ENCODE measurements at places on chromosomes 7 and 10.

- DNase-seq = no peak
Measured at GRCh38 chr10:98886686-98887085, 349.0 kb downstream of the HPSE2 start.

DNA sequence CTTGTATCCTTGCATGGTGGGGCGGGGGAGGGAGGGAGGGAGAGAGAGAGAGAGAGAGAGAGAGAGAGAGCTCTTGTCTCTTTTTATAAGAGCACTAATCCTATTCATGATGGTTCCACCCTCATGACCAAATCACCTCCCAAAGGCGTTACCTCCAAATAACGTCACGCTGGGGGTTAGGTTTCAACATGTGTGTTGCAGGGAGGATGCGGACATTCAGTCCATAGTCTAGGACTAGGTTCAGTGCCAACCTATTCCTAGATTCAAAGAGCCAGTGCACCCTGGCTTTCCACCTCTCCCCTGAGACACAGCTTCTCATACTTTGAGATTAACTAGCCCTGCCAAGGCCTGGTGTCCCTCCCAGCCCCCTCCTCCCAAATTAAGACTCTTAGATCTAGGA is 123.0 kb downstream of the GRK5 start:
- DNase-seq = no peak

- no peak for DNase-seq
Measured at GRCh38 chr7:55536619-55537457, 35.5 kb downstream of the VOPP1 start.

DNA sequence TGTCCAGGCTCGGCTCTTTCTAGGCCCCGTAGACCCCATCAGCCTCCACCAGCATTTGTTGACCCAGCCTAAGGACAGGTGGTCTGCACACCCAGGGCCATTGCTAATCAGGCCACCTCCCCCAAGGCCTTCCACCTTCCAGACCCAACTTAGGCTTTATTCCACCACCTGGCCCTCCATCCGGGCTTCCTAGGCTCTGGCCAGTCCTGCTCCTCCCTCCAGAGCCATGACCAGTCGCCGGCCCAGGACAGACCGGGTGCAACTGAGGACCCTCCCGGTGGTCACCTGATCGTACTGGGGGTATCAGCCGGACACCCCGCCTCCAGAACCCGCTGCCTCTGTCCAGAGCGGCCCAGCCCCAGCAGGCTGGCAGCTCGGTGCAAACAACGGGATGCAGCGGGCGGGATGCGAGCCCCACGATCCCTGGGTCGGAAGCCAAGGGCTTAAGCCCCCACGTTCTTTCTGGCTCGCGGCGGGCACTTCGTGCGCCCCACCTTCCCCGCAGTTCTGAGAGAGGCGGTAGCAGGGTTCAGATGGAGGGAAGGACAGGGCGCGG is 545 bp downstream of the NACAD start:
- no peak for DNase-seq

DNA sequence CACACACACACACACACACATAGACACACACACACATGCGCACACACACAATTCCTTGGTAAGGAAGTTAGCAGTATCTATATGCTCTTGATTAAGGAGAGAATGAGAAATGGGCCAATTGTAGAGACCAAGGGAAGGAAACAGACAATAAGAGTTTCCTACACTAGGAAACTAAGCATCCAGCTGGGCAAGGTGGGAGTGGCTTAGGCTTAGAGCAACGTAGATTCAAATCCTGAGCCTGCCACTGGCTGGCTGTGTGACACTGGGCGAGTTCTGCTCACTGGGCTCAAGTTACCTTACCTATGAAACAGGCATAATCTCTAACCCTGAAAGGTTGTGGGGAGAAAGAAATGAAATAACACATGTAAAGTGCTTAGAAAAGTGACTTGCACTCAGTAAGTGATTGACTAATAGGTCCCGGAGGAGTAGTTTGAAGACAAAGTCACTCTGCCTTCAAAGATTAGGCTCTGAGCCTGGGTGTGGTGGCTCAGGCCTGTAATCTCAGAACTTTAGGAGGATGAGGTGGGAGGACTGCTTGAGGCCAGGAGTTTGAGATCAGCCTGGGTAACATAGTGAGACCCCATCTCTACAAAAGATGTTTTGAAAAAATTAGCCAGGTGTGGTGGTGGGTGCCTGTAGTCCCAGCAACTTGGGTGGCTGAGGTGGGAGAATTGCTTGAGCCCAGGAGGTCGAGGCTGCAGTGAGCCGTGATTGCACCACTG is 701.4 kb downstream of the PARD3 start:
- no peak for DNase-seq

- no peak for DNase-seq
Measured at GRCh38 chr7:75878312-75878768, 494 bp upstream of the RHBDD2 start.

- DNase-seq = peak; percentile 28
Measured at GRCh38 chr10:128047991-128048818, 78.0 kb downstream of the MKI67 start.

DNA sequence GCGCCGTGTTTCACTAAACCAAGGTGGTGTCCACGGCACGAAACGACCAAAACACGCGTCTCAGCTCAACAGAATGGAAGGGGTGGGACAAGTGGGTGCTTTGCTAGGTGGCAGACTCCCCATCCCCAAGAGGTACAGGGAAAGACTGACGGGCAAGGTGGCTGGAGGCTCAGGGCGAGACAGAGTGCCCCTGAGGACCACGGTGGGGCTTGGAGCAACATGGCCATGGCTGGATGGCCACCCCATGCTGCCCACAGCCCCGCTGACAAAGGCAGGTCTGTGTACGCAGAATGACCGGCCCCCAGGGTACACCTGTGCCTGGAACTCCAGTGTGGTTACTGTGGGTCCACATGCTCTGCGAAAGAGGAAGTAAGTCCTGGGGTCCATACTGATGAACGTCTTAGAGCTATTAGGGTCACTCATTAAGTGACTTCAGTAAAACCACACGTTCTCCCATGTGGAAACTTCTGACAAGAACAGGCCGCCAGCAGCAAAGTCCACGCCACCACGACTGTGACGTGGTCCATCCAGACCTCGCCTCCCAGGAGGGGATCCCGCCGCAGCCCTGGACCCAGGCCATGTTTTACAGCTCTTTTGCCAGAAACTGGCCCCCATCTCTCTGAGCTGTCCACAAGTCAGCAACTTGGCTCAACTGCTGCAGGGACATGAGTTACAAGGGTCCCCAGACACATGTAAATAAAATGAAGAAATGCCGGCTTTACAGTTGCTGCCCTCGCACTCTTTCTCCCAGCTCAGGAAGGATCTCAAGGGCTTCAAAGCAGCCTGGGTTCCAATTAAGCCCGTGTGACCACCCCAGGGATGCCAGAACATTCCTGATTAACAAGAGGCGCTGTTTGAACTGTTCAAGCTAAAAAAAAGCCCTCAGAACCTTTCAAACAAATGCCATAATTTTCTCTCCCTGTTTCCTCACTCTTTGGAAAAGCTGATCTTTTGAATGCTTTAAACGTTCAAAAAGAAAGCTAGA is 66.8 kb downstream of the MAD1L1 start:
- DNase-seq = no peak

GRCh38 chr10:133101416-133101810 is 13.7 kb downstream of the ADGRA1 start:
- DNase-seq = no peak

DNA sequence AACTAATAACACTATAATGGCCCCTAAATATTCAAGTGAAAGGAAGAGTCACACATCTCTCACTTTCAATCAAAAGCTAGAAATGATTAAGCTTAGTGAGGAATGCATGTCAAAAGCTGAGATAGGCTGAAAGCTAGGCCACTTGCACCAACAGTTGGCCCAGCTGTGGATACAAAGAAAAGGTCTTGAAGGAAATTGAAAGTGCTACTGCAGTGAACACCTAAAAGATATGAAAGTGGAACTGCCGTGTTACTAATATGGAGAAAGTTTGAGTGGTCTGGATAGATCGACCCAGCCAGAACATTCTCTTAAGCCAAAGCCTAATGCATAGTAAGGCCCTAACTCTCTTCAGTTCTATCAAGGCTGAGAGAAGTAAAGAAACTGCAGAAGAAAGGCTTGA is 12.1 kb upstream of the SNX13 start:
- DNase-seq = peak; percentile 4

- DNase-seq = no peak
Measured at GRCh38 chr10:49387071-49387470, 8.8 kb downstream of the DRGX start.

DNA sequence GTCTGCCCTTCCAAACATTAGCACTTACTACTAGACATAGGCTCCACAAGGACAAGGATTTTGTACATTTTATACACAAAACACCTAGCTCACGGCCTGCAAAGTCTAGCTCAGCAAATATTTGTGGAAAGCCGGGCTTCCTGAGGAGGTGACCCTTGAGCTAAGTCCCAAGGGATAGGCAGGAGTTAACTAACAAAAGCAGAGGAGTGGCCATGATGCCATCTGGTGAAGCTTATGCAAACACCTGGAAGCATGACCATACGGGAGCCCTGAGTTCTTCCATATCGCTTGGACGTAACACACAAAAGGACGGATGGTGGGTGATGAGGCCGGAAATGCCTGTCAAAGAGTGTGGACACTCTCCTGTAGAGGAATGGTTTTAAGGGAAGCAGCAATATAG is 25.9 kb upstream of the YAE1 start:
- no peak for DNase-seq

DNA sequence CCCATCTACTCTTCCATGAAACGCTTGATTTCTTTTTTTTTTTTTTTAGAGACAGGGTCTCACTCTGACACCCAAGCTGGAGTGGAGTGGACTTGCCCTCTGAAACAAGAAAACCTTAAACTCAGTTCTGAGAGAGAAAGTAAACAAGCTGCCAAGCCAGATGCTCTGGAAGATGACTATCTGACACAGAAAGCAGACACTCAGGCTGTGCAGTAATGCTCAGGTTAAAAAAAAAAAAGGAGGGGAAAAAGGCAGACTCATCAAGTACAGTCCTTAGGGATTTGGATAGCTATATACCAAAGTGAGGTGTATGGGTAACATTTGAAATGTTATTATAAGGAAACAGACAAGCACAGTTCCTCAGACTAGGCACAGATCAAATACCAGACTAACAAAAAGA is 80.5 kb downstream of the IDE start:
- no peak for DNase-seq

- DNase-seq = no peak
Measured at GRCh38 chr10:120369856-120370276, 87.2 kb upstream of the PLPP4 start.

- DNase-seq = no peak
Measured at GRCh38 chr7:148394582-148394981, 196.0 kb upstream of the C7orf33 start.

All from activated naive CD8-positive, alpha-beta T cell treated with anti-CD3 and anti-CD28 coated beads, Interleukin-2, amount 50 U/mL, for 24 hours (primary cell).